ENCODE measurements at places on chromosomes 3 and 15.

- DNase-seq, result no peak
Measured at GRCh38 chr3:46674031-46674845, 19.2 kb downstream of the ALS2CL start.

GRCh38 chr3:124383846-124384466 lies 346.3 kb upstream of the UMPS start:
- DNase-seq, result no peak

DNA sequence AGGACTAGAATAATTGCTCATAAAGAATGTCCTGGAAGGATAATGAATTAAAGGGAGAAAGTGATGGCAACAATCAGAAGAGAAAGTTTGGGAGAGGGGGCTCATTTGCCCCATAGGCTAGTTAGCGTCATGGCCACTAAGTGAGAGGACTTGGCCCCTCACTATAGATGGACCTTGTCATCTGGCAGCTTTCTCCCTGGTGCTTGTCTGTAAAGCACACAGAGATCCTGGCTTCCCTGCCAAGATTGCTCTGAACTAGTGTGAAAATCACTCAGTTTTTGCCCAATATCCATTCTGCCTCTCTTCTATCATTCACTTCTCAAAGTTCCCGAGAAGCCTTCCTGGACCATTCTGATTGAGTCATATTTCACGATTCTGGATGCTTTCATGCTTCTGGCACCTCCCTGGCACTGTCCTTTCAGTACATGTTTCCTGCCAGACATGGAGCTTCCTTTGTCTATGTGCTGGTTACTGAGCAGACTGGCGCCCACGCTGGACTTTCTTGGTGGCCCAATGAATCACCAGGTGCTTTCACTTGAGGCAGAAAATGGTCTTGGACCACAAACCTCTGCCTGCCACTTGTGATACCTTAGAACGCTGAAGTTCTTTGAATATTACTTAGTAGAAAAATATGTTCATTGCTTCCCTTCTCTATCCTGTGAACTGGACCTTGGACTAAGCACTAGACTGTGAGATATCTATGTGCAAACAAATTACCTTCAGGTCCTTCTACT lies 709.6 kb upstream of the CFAP20DC start:
- DNase-seq, result no peak

DNA sequence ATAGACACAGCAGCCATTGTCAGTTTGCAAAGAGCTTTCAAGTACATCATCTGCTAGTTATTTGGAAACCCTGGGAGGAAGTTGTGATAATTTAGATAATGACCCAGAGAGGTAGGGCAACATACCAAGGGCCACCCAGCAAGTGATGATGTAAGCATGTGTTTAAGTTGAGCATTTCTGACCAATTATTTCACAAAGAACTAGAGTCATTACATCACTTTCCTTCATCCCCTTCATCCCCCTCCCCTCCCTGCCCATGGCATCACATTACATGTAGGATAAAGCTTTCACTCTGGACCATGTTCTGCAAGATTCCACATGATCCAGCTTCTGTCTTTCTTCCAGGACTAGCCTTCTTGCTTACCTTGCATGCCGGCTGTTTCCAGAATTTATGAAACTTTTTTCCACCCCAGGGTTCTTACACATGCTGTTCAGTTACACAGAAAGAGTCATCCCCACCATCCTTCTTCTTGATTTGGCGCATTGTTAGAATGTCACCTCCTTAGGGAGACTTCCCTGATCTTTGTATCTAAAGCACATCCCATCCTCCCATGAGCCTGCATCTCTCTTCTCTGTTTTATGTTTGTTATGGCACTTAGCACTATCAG lies 71.3 kb downstream of the PTPRG start:
- DNase-seq, result no peak

DNA sequence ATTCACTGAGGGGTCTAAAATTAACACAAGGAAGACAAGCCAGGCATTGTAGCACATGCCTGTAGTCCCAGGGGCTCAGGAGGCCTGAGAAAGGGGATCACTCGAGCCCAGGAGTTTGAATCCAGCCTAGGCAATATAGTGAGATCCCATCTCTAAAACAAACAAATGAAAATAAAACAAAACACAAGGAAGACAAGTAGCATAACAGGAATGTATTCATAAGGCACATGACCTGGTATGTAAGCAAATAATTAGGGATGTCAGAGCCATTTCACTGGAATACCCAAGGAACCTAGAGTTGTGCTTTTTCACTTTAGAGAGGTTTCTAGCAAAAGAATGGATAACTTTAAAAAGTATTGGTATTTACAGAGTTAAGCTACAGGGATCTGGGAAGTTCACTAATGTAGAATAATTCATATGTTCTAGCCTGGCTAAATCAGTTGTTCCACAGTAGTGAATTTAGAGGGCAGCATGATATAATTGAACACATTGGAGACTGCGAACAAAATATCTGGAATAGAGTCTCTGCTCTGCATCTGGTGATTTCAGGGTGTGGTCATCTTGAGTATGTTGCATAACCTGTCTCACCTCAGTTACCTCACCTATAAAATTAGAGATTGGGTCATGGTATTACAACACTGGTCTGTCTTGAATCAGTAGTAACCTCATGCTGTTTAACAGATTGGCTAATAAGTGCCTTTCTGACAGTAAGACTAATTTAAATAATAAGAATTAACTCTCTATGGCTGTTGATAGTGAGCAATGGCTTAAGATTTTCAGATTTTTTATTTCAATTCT lies 9.3 kb downstream of the GRAMD1C start:
- no peak for DNase-seq

DNA sequence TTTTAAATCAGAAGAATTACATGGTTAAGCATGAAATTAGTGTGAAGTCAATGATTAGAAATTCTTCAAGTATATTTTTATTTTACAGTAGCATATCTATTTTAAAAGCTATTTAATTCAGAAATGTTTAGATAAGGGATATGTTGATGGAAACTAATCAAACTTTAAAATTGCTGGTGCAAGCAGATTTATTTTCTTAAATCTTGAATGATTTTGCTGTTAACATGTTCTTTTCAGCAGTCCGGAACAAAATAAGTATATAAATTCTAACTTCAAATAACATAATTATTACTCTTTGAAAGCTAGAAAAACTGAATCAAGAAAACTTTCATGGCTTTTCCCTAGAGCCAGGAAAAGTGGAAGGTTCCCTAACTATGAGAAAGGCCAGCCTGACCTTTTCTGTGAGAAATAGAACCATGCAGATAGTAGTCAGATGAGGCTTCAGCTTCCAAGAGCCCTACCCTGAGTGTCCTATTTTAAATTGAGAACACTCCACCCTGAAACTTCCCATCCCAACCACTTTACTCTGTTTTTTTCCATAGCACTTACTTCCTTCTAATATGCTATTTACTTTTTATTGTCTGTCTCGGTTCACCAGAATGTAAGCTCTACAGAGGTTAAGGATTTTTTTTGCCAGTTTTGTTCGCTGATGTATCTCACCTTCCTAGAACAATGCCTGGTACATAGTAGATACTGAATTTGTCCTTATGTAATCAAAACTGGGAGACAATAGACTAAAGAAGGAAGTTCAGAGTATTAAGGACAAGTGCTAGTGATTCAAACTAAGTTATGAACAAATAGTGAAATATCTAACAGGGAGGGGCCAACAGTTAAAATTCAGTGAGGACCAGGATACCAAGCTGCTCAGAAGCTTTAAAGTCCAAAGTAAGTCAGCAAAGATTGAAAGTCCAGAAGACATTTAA lies 66.8 kb downstream of the CD200R1L start:
- no peak for DNase-seq

DNA sequence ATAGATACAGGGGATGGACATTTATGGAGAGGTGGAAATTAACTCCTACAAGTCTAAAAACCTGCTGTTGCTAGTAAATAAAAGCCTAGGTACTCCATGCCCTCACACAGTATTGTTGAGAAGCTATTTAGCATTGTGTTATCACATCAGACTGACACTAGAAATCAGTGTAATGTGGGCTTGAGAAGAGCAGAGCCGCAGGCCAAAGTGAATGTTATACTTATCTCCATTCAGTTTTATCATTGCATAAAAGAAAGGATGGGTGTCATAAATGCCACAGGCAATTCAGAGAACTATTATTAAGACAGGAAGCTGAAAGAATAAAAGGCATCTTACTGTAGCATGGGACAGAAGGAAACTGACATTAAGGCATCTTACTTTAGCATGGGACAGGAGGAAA lies 13.7 kb upstream of the ISLR start:
- no peak for DNase-seq

GRCh38 chr3:18098960-18099587 lies 326.1 kb downstream of the SATB1 start:
- DNase-seq, result no peak

GRCh38 chr15:36658898-36659639 lies 79.6 kb downstream of the CDIN1 start:
- DNase-seq, result no peak

- DNase-seq, result no peak
Measured at GRCh38 chr3:139120086-139121056, 75.7 kb upstream of the PRR23C start.

GRCh38 chr3:149009732-149010131 lies 18.4 kb downstream of the GYG1 start:
- DNase-seq, result no peak

- no peak for DNase-seq
Measured at GRCh38 chr15:39167164-39168058, 413.5 kb upstream of the THBS1 start.

DNA sequence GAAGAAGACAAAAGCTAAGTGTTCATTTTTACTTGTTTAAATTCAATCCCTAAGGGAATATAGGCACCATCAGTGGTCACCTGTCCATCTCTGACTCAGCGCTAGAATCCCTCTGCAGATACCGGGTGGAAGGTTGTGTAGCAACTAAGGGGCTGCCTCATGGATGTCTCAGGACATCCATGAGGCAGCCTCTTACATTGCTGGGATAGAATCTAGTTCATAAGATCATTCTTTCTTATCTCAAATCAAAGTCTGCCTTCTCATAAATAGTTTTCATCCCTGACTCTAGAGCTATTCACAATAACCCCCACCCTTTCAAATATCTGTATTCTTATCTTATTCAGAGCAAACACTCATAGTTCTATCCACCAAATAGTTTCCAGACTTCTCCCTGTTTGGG lies 38.1 kb downstream of the HSPBAP1 start:
- DNase-seq, result no peak

DNA sequence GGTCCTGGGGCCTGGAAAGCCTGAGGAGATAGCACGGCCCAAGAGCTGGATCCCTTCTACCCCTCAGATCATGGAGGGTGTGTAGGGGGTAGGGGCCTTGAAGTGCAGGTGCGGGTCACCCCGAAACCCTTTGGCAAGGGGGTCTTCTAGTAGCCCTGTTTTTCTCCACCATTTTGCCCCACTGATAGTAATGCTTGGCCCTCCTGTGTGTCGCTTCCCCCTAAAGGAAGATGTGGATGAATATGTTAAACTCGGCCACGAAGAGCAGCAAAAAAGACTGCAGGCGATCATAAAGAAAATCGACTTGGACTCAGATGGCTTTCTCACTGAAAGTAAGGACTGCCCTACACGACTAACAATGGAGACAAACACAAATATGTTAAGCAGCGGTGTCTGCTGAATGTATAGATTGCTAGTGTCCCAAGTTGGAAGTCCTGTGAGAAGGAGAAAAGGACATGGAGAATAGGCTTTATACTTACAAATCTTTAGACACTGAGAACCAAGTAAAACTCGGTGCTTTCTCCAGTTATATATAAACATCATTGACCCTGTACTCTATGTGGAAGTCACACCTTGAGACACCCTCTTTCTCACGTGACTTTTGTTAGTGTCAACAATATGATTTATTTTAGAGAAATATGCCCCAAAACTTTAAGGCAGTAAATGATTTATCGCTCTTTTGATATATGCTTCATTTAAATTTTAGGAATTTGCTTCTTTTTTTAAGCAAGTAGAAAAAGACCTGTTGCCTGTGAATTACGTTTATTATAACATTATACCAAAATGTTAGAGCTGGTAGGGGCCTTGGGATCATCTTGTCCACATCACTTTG lies 802 bp downstream of the RCN2 start:
- no peak for DNase-seq

DNA sequence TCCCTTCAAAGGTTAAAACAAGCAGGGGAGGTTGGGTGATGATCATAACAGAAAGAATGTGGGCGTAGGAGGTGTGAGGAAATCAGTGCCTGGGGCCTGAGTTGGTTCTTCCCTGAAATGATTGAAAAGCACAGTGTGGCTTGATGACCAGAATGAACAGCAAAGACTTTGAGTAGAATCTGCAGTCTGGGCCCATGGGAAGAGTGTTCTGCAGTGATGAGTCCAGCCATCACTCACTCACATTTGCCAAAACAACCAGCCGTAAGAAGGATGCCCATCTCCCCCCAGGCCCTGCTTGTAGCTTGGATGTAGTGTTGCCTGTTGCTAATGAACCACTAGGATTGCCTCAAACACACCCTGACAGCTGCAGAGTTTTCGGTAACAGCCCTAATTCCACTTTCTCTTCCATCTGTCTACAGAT lies 67.9 kb downstream of the VGLL3 start:
- no peak for DNase-seq

DNA sequence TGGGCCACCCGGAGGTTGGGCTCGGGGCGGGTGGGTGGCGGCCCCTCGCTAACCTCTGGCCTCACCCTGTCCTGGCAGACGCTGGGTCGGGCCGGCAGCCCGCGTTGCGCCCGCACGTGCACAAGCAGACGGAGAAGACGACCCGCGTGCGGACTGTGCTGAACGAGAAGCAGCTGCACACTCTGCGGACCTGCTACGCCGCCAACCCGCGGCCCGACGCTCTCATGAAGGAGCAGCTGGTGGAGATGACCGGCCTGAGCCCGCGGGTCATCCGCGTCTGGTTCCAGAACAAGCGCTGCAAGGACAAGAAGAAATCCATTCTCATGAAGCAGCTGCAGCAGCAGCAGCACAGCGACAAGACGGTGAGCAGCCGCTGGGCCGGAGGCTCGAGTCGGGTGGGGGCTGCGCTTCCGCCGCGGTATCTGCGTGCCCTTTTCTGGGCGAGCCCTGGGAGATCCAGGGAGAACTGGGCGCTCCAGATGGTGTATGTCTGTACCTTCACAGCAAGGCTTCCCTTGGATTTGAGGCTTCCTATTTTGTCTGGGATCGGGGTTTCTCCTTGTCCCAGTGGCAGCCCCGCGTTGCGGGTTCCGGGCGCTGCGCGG lies 3.7 kb downstream of the ISL2 start:
- no peak for DNase-seq

GRCh38 chr3:63135367-63135766 lies 142.7 kb upstream of the SYNPR start:
- no peak for DNase-seq

- no peak for DNase-seq
Measured at GRCh38 chr3:78178740-78179363, 1139.0 kb downstream of the ROBO2 start.

DNA sequence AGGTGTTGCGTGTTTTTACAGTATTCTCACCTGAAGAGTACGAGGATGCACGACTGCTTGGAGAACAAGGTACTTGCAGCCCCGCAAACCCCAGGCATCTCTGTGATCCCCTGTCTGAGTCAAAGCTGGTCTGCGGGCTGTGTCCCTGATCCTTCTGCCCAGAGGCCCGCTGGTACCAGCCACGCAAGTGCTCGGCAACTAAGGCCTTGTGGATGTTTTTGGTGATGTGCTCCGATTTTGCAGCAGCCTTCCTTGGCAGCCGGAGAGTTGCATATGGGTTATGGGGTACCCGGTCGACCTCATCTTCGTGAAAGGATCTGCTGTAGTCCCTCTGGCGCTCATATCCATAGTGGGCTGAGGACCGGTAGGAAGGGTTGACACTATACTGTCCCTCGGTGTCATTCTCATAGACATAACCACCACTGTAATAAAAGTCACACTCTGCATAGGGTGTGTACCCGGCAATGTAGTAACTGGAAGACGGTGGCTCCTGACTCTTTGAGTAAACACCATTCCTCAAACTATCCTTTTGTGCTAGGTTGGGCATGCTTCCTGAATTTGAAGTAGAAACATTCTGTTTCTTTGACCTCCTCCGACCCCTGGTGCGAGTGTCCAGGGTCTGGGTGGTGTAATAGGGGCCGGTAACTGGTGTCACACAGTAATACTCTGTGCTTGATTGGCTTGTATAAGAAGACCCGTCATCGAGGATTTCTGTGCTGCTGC lies 58.6 kb upstream of the LMOD3 start:
- no peak for DNase-seq
